ENCODE measurements at places on chromosomes 12 and 14.

DNA sequence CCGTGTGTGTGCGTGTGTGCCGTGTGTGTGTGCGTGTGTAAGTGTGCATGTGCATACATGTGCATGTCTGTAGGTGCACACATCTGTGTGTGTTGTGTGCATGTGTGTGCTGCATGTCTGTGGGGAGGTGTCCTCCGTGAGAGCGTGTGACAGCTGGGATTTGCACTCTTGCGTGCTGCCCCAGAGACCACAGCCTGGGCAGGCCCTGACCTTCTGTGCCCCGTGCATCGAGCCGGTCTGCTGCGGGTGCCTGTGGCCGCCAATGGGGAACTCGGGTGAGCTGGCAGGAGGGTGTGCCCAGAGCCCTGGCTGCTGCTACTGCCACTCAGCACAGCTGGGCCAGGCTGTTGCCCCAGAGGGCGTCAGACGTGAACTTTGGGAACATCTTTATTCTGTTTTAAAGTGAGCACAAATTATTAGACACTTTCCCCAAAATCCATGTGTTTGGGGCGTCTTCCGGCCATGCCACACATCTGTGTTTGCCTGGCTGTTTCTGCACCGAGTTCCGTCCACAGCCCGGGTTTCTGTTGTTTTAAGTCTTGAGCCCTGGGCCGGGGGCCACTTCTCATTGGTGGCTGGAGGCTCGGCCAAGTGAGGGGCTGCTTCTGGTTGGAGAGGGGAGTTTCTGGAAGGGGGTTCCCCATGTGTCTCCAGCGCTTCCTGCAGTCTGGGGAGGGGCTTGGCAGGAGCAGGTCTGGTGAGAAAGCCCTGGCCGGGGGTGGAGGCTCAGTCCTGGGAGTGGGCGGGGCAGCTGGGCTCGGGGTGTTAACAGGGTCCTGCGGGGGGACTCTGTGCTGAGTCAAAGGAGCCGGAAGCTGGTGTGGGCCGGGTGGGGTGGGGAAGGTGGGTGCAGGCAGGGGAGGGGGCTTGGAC lies 7.6 kb downstream of the CEP170B start:
- DNase-seq: no peak

DNA sequence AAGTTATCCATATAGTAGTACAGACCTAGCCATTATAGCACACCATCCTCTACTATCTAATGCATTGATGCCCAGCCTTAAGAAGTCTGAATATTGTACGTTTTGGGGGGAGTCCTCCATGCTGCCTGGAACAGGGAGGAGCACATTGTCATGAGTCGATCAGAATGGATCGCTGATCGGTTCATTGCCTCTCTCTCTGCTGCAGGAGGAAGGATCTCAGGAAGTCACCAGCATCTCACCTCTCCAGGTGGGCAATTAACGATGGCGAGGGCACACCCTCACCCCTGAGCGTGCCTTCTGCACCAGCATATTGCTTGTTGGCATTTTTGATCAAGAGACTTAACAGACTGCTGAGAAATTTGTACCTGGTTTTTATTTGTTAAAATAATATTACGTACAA lies 11.5 kb downstream of the CCND2 start:
- DNase-seq: no peak

- no peak for DNase-seq
Observed at GRCh38 chr14:53954551-53955228, 1.9 kb downstream of the BMP4 start.

DNA sequence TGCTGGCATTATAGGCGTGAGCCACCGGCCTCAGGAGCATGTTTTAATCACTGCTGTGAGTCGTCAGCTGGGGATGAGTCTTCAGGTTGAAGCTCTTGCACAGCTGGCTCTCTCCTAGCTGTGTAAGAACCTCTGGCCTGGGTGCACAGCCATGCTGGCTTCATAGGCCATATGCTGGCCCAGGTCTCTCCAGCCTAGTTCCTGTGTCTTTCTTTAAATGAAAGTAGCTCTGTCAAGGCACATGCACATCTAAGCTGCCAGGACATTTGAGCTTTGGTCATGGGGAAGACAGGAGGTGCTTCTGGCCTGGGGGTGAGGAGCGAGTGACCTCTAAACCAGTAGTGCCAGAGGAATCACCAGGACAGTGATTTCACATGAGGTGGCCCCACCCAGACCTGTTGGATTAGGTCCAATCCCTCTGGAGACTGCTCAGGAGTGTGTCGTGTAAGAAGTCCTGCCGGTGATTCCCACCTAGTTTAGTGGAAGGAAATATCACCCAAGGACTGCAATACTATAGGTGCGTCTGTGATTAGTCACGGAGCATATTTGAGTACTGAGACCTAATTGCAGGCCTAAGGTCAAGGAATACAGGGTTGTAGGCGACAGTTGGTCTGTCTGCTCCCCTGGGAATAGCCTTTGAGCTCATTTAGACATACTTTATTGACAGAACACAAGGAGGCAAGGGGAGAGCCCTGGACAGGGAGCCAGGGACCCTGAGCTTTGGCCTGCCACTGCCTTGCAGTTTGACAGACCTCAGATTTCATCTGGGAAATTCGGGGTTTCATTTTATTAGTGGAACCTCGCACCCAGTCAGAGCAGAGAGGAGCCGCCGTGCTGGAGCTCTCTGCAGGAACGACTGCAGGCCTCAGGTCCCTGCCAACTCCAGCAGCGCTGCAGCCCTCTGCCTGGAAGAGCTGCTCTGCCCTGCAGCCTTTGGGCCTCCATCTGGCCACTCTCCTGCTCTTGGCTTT lies 67.0 kb downstream of the ANKRD9 start:
- DNase-seq: no peak

GRCh38 chr14:35004839-35005238 lies 22.0 kb downstream of the SRP54 start:
- no peak for DNase-seq

DNA sequence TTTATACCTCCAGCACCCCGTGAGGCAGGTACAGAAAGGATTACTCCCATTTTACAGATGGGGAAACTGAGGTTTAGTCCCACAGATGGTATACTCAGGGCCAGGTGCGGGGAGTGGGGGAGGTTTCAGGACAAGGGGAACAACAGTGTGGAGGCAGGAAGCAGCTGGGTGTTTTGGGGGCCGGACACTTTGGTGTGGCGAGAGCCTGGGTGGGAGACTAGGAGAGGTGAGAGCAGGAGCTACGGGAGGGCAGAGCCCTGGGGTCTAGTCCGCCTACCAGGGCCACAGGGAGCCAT lies 61.7 kb downstream of the DIO3 start:
- no peak for DNase-seq

GRCh38 chr14:93566065-93566693 lies 135.4 kb downstream of the UNC79 start:
- no peak for DNase-seq

- no peak for DNase-seq
Observed at GRCh38 chr12:29620030-29620429, 122.5 kb upstream of the OVCH1 start.

DNA sequence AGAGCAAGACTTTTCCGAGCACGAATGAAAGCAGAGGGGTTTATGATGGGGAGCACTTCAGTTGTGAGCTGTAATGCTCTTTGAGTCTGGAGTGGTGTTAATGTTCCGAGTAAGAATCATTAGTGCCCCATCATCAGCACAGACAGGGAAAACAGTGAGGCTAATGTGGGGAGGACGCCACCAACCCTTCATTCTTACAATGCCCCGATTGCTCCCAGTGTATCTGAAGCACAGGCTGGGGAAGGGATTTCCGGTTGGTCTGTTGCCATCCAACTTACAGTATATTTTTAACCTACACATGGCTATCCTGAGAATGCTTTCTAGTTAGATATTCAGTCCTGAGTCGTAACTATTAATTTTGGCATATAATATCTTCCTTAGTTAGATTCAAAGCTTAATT lies 141.6 kb downstream of the APAF1 start:
- no peak for DNase-seq

GRCh38 chr14:21026988-21027315 lies 2.1 kb upstream of the NDRG2 start:
- DNase-seq: no peak

DNA sequence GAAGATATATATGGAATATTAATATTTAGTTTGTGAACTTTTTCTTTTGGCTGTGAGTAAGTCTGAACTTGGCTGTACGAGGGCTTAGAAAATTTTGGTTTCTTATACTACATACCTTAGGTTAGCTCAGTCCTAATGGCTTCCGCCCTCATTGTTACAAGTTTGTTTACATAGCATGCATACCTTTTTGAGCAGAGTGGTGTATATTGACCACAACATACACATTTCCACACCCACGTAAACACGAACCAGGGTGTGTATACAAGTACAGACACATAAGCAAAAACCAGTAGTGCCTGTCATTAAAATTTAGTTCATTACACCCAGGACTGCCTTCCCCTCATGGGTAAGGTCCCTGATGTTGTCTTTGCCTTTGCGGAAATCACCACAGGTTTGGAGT lies 230.2 kb upstream of the RGS6 start:
- DNase-seq: no peak

- DNase-seq: no peak
Observed at GRCh38 chr12:78330131-78330530, 499.4 kb downstream of the NAV3 start.

DNA sequence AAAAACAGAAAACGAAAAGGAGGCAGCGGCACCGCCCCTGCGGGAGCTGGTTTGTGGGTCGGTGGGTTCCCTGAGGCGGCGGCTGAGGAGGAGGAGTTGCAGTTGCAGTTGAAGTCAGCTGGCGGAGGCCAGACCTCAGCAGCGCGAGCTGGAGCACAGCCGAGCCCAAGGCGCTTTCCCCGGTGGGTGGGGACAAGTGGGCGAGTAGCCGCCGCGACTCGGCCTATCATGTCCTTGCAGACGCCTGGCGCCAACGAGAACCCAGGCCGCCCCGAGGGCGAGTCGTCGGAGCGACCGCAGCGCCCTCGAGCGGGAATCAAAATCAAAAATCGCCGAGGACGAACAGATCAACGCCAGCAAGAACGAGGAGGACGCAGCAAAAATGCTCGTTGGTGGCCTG lies 12.7 kb upstream of the CLEC1A start:
- no peak for DNase-seq

GRCh38 chr12:52496590-52497071 lies 3.6 kb upstream of the KRT6A start:
- DNase-seq: no peak

- peak; percentile 46 for DNase-seq
Observed at GRCh38 chr12:55724226-55724939, 4.2 kb downstream of the RDH5 start.

GRCh38 chr12:1466481-1467154 lies 127.8 kb downstream of the FBXL14 start:
- DNase-seq: no peak

GRCh38 chr12:98803468-98804209 lies 158.5 kb downstream of the APAF1 start:
- DNase-seq: no peak

DNA sequence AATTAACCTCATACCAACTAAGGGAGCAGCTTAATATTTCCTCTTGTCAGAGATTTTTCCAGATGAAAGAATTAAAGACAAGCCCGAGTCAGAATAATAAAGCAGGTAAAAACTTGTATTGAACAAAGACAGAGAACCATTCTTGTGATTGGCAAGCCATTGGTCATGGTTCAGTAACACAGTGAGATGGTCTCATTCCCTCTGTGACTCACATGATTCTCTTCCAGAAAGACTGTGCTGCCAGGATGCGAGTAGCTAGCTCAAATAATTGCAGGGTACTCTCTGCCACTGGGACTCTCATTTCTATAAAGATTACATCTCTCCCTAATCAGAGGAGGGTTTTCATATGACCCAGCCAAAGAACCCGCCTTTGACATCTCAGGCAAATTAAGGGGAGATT lies 179.4 kb downstream of the PHLDA1 start:
- no peak for DNase-seq

DNA sequence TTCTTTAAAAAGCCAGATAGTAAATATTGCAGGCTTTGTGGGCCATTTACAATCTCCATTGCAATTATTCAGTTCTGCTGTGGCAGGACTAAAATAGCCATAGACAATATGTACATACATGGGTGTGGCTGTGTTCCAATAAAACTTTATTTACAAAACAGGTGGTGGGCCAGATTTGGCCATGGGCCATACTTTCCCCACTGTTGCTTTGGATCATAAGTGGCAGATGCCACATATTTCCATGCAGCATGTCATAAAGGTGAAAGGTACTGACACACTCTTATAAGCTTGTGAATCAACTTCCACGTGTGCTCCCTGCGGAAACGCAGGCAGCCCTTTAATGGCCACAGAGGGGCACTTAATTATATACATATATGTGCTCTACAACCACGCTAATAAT lies 244.4 kb upstream of the FOXN3 start:
- no peak for DNase-seq

- DNase-seq: no peak
Observed at GRCh38 chr14:101865288-101865687, 99.1 kb upstream of the DYNC1H1 start.

DNA sequence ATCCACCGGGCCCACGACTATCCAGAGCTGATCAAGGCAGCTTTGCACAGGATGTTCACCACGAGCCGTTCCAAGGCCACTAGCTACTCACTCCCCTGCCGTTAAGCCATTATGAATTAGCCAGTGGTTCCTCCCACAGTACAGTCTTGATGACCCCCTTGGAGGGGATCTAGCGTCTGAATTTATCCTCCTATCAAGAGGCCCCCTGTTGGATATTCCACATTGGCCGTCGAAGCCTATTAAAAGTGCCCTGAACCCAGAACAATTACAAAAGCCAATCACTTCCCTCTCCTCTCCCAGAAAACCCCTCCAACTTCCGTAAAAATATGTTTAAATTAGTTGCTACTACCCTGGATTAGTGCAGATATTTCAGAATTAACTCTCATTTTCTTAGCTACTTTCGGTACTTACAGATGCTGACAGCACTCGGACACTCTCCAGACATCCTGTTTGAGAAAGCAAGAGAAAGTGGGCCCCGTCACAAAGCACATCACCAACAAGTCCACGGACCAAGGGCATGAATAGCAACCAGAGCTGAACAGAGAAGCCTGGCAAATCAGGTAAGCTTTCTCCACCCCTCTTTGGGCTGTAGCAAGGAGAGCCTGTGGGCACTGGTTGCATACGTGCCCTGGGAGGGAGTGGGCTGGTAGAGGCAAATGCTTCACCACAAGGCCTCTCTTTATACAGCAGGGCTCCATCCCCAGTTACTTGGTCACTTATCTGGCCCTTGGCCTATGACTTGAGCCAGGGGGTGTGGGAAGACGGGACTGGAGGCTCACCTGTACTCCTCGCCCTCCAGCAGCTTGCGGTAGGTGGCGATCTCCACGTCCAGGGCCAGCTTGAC lies 5.3 kb downstream of the KRT3 start:
- DNase-seq: no peak

All from T-helper 2 cell (primary cell).